Activated CD4-positive, CD25-positive, alpha-beta regulatory T cell (primary cell): ENCODE measurements at places on chromosomes 7 and 10.

GRCh38 chr10:15180736-15181135 lies 12.2 kb upstream of the NMT2 start:
- DNase-seq: no peak

DNA sequence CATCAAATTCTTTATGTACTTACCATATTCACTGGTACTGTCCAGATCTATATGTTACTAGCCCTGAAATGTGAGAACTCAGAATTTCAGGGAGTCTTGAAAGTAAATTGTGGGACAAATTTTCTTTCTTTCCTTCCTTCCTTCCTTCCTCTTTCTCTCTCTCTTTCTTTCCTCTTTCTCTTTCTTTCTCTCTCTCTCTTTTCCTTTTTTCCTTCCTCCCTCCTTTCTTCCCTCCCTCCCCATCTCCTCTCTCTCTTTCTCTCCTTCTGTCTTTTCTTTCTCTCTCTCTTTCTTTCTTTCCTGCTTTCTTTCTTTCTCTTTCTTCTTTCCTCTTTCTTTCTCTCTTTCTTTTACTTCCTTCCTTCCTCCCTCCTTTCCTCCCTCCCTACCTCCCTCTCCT lies 257.4 kb upstream of the CSTF2T start:
- no peak for DNase-seq

- no peak for DNase-seq
These were observed 29.0 kb downstream of the TRIM8 start for GRCh38 chr10:102673236-102673818.

- no peak for DNase-seq
These were observed 1.2 kb upstream of the SMNDC1 start for GRCh38 chr10:110305767-110306451.

DNA sequence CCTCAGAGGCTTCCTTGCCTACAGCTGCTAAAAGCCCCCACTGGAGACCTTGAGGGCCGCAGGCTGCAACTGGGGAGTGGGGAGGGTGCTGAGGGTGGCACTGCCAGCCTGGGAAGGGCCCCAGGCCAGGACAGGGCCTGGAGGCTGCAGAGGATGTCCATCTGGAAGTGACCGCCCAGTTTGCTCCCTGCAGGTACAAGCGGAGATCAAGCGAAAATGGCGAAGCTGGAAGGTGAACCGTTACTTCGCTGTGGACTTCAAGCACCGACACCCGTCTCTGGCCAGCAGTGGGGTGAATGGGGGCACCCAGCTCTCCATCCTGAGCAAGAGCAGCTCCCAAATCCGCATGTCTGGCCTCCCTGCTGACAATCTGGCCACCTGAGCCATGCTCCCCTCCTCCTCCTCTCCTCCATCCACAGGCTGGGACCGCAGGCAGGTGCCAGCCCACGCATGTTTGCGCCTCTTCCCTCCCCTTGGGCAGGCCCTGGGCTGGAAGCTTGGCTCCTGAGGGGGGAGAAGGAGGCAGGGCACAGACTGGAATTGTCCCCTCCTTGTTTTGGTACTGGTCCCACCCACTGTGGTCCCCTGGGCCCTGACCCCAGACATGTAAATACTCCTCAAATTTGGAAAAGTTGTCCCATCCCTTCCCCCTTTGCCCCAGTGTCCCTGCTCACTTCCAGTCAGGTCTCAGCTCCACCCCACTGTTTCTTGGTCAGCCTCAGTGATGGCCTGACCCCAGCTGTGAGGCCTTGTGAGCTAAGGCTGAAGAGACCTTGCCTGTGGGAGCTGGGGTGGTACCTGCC lies 54.4 kb downstream of the ADCYAP1R1 start:
- no peak for DNase-seq

DNA sequence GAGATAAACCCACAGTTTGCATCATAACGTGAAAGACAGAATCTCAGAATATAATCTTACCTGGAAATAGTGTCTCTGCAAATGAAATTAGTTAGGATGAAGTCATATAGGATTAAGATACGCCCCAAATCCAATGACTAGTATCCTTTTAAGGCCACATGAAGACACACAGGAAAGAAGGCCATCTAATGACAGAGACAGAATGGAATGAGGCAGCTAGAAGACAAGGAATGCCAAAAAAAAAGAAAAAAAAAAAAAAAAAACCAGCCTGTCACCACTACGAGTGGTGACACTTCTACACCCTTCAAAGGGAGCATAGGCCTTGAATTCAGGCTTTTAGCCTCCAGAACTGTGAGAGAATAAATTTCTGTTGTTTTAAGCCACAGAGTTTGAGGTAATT lies 82.9 kb downstream of the HYCC1 start:
- DNase-seq: no peak

- DNase-seq: no peak
These were observed 305.9 kb upstream of the MGMT start for GRCh38 chr10:129161150-129161549.

GRCh38 chr7:51459809-51460208 lies 143.2 kb upstream of the COBL start:
- no peak for DNase-seq
